Activated CD8-positive, alpha-beta memory T cell treated with anti-CD3 and anti-CD28 coated beads for 1 hour (primary cell): ENCODE measurements at places on chromosomes 4 and X.

DNA sequence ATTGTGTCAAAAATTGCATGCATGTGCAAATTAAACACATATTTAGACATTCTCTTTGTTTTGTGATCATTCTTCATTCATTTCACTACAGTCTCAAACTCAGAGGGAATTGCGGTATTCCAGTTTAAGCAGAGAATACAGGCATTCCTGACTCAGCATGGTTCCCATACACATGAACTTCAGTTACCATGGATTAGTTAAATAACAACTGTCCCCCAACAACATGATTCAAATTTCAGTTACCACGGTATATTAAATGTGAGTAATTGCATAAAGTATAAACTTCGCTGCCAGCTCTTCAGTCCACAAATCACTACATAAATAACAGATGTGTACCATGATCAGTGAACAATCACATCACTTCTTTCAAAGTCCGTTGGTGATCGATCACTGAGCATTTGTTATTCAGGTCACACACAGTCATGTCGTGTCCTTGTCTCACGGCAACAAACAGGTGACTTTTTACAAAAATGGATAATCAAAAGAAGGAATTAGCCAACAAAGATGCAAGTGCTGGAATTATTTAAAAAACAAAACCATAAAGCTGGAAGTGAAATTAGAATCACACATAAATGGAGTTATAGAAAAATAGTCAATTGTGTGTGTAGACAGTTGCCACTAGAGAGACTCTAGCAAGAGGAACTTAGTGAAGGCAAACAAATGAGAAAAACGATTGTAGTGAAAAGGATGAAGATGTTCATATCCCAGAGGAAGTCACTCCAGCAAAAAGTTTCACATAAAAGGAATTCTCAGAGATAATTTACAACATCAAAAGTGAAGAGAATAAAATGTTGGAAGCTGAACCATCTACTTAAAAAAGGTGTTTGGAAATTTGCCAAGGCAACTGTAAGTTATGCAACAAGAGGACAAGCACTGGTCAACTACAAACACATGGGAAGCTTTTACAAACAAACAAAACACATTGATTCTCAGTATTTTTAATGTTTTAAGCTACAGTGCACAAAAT lies 138.6 kb upstream of the SMARCAD1 start:
- DNase-seq = no peak

GRCh38 chr4:186757696-186758355 lies 34.2 kb upstream of the FAT1 start:
- no peak for DNase-seq

DNA sequence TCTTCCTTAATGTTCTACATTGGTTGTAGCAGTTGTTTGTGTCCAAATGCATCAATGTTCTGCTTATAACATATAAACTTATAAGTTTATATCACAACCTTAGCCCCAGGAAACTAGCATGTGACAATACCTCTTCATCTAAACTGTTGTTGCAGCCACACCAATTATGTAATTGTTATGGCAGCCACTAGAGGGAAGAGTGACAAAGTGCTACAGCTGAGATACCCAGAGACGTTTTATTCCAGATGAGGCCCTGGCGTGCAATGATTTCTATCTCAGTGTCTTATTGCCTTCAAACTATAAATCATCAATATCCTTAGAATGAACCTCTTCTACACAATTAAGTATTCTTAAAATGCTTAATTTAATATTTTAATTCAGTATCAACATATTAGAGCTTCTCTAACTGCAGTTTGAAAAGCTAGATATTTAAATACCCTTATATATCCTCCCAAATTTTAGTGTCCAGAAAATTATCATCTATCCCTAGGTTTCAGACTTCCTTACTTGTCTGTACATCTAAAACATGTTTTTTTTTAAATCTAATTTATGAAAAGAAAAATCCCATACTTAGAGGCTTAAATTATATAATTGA lies 171.6 kb downstream of the PCDH10 start:
- no peak for DNase-seq

DNA sequence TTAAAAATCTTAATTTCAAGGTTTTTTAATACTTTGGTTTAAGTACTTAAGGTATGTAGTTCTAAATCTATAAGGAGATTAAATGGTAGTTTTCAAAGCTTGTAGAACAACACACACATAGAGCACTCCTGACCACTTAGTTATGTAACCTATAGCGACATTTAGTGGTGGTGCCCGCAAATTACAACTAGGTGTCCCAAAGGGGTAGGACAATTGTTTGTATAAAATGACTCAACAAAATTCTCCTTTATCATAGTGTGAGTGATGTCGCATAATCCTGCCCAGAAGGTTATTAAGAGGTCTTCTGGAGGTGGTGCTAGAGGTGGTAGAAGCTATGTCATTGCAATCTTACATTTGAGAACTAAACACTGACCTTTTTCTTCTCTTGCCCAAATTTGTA lies 373.0 kb upstream of the RASGEF1B start:
- peak; percentile 47 for DNase-seq

DNA sequence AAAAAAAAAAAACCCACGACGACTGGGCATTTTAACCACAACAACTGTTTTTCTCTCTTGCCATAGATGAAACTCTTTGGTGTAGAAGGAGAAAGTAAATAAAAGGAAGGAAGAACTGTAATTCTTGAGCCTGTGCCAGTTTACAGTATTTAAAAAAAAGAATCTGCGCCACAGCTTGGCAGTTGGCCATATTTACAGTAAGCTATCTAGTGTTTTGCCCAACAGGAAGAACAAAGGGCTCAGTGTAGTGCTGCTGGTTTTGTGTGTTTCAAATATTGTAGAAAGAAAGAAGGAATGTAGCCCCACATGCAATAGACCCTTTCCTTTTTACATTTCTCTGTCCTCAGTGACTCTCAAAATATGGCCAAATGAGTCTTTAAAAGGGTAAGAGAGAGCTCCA lies 66.1 kb downstream of the NR3C2 start:
- DNase-seq = peak; percentile 20

DNA sequence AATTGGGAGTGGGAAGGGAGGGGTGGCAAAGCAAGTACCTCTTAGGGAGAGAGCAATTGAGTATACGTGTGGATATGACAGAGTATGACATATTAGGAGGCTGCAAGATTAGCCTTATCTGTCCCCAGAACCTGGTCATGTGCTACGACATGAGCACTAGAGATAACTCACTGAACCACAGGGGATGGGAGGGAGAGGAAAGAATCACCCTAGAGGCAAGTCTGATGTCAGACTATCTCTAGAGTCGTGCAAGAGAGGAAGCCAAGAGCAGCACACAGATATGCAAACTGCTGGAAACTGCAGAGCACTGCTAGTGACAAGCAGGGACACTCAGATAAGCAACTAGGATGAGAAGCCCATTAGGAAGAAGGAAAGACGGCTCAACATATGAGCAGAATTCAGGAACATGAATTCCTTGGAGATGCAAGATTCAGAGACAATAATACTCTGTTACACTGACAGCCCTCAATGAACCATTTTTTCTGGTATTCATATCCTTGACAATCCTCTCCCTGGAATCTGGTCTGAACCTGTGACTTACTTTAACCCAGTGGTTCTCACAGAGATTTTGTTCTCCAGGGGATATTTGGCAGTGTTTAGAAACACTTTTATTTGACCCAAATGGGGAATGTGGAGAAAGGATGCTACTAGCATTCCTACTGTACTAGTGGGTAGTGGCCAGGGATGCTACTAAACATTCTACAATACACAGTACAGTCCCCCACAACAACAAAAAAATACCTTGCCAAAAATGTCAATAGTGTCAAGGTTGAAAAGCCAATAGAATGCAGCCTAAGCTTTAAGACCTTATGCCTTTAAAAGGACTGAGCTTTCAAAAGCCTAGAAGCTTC lies 84.0 kb upstream of the BMP2K start:
- DNase-seq = no peak

GRCh38 chr4:182764137-182764536 lies 153.0 kb downstream of the DCTD start:
- DNase-seq = no peak

DNA sequence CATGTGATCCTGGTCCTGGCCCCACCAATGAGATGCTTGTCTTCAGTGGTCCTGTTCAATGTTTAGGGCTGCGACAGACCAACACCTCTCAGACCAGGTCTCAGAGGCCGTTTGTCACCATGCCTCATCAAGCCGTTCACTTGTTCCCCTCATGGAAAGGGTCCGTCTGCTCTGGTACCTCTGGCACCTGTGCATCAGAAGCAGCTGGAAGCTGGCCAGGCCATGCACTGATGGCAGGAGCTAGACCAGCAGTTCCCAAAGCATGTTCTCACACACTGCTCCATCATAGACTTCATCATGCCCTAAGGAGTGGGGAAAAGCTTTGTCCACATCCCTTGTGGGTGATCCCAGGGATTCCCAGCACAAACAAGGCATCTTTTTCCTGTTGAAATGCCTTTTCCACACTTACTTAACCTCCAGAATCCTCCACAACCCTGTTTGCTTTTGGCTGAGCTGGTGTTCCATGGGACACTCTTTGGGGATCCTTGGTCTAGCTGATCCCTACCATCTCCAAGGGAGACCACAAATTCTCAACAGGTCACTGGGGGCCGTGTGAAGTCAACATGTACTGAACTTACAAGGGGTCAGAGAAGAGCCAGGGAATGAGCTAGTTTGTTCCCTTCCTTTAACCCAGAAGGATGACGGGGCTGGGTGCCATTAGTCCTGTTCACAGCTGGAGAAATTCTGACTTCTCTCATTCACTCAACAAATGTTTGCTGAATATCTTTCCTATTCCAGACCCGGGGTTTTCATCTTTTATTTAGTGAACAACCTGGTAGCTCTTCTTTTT lies 21.8 kb downstream of the SH3TC1 start:
- DNase-seq = no peak

DNA sequence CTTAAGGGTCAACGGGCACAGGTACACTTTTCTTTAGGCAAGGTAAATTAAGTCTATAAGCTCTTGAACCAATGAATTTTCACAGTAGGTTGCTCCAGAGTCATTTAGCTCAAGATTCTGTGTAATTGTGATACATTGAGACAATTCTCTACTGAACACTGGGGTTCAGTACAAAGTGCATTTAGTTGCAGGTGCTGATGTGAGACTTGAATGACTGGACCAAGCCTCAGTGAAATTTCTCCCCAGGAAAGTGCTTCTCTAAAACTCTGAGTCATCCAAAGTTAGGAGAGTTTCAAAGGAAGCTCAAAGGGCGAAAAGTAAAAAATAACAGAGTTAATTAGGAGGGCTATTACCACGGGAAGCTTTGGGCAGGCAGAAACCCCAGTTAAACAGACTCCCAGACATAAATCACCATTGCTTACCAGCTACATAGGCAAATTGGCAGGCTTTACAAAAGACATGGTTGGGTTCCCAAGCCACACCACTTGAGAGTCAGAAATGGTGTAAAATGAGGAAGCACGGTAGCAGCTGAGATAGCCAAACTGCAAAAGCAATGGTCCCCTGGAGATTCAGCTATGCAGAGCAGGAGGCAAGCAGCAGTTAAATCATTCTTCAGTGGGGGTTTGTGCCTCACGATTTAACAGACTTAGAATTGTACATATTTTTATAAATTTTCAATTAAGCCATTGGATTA lies 202.6 kb downstream of the PCDH19 start:
- DNase-seq = no peak

GRCh38 chr4:26873391-26874026 lies 12.9 kb downstream of the STIM2 start:
- DNase-seq = peak; percentile 32

DNA sequence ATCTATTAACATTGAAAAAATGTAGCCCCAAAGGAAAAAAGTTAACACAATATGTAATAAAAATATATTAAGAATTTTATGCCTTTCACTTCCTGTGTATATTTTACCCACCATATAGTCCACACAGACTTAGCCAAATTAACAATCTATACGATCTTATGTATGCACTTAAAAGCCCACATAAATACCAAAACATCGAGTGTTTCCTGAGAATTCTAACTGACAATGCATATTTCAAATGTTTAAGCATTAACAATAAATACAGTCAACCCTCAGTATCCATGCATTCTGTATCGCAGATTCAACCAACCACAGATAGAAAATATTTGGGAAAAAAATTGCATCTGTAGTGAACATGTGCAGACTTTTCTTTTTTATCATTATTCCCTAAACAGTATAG lies 226.8 kb downstream of the COL25A1 start:
- no peak for DNase-seq

GRCh38 chr4:165297626-165298025 lies 29.8 kb upstream of the MSMO1 start:
- no peak for DNase-seq

GRCh38 chrX:78333521-78333920 lies 6.1 kb upstream of the CYSLTR1 start:
- DNase-seq = no peak

DNA sequence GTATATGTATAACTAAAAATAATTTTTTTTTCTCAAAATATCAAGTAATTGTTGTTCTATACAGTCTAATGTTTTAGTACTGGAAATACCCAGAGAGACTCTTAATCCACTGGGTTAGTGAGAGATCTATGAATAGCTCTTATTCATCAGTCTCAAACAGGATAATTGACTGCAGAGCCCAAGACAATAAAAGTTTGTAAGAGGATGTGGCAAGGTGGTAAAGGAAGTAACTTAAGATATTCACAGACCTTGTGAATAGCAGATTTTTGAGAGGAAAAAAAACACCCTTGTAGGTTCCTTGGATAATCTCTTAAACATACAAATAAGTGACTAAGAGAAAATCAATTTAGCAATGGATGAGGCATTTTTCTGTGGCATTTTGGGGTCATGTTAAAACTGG lies 210.9 kb upstream of the FAM241A start:
- DNase-seq = no peak

- DNase-seq = no peak
These were observed 166.4 kb downstream of the NSUN7 start for GRCh38 chr4:40916218-40916555.

- DNase-seq = no peak
These were observed at the start of gene ANKRD37 for GRCh38 chr4:185396724-185397385. TSS of gene ANKRD37 (plus strand) at chr4:185396841. CDS start at chr4:185396924, 83 bp downstream.

DNA sequence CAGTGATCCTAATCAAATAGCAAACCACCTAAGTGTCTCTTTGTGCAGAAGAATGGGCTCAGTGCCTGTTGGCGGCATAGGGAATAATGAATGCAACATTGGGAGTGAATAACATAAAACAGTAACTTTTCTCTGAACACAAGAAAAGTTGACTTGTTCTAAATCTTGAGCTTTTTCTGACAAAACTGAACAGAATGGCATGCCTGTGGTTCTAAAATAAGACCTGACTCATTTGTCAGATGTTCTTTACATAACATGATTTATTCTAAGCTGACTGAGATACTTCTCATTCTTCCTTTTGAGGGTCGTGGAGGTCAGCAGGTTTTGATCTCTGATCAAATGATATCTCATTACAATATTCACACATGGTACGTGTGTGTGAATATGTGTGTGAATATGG lies 165.4 kb upstream of the WDR1 start:
- DNase-seq = no peak

- DNase-seq = no peak
These were observed 1862.5 kb upstream of the TENM3 start for GRCh38 chr4:180380733-180381132.
